ENCODE measurements at places on chromosomes 4 and X. TPM values are rescaled to one million over a fixed set of nuclear protein-coding genes. Genes with fewer than 3 reads are reported as not detected.
A peak's percentile ranks its signal among the peaks of the same experiment; 100 is the strongest.

GRCh38 chr4:26212528-26212927 lies 108.3 kb upstream of the RBPJ start:
- DNase-seq = no peak

DNA sequence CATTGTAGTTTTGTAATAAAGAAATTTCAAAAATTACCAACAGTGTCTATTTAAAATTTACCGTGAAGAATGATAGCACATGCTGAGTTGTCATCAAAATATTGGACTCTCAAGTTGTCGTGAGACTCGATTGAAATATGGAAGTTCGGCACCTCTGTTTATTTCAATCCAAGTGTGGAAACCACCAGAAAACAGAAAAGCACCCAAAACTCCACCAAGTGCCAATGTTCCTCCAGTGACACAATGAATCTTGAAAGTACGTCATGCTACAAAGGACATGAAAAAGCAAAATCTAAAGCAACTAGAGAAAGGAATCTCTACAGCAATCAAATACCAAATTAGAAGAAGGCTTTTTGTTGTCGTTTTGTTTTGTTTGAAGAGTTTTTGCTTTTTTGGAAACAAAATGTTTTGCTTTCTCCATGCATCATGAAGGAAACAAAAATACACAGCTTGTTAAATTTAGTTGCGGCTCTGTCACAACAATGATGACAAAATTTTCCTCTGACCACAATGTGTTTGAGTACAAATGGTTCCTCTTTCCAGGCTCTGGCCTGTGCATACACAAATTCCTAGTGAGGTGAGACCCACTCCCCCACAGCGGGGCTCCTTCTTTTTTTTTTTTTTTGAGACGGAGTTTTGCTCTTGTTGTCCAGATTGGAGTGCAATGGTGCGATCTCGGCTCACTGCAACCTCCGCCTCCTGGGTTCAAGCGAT lies 9.6 kb upstream of the IL13RA1 start:
- no peak for DNase-seq

DNA sequence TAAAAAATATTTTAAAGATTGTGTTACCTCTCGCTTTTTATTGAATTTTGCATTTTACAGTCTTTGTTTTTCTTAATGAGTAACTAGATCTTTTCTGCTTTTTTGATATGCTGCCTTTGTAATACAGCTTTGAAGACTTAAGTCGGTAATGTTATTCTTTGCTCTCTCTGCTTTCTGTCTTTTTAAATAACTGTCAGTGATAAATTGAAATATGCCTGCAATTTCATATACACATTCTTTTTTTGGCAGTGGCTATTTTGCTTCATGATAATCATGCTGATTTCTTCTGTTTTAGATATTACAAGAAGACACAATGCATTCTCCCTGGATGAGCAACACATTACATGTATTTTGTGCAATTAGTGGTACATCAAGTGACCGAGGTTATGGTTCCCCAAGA lies 42.0 kb upstream of the IL13RA1 start:
- DNase-seq = no peak

DNA sequence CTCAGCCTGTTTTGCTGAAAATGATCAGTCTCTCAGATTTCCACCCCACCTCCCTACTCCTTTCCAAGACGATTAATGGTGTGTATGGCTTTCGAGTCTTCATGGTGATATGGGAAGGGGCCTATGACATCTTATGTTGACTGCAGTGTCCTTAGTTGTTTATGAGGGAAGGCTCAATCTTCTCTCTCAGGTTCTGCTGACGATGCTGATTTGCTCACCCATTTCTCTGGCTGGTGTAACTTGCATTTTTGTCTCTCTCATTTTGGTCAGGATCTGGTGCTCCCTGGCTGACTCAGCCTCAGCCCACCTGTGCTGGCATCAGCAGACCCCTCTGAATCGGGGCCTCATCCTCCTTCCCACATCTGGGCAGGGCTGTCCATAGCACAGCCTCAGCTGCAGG lies 31.4 kb upstream of the XAGE2 start:
- no peak for DNase-seq

DNA sequence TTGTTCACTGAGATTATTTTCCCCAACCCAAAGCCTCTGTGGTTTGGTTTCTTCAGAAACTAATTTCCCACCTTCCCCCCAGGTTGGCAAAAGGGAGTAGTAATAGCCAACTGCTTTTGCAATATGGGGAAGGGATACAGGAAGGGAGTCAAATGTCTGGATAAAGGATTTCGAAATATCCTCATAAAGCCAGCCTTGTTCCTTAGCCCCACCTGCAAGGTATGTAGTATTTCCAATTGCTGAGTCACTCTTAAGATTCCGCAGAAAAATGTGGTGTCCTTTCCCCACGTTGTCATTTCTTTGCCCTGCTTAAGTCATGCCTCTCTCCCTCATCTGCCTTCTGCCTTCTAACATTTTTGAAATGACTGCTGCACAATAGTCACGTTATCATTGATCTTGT lies 138.8 kb upstream of the DCAF8L1 start:
- no peak for DNase-seq

The CORIN gene
- 4.0 TPM for polyA plus RNA-seq

DNA sequence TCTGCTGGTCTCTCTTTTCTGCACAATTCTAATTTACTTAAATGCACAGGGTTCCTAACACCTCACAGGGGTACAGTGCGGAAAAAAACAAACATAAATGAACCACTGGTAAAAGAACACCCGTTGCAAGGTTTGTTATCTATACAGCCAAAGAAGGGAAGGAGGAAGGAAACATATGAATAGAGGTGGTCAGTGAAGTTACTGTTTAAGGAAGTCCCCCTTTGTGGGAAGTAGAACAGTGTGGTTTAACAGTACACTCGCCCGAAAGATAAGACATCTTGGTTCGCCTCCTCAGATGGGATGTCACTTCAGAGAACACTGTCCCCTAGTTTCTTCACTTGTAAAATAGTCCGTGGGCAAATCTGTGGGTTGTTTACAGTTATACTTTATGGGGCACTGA lies 57.5 kb downstream of the TEC start:
- no peak for DNase-seq

GRCh38 chrX:24014388-24015018 lies 12.5 kb downstream of the KLHL15 start:
- no peak for DNase-seq

The STOX2 gene
- polyA plus RNA-seq = 6.1 TPM

- peak; percentile 39 for DNase-seq
These were observed 46.6 kb downstream of the CD40LG start for GRCh38 chrX:136694431-136695087.

DNA sequence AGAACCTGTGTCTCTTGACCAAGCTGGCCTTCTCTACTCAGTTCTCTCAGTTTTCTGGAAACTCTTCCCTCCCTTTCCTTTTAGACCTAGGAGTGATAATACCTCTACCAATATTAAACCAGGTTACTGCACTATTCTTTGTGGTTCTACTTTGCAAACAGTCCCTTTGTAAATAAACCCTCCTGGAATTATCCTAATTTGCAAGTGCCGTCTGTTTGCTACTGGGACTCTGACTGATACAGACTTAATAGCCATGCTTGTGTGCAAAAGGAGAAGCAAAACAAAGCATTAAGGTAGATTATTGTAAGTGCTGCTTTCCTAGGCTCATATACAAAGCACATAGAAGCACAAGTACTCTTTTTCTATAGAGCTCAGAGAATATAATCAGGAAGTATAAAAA lies 507.0 kb downstream of the INPP4B start:
- DNase-seq = no peak

DNA sequence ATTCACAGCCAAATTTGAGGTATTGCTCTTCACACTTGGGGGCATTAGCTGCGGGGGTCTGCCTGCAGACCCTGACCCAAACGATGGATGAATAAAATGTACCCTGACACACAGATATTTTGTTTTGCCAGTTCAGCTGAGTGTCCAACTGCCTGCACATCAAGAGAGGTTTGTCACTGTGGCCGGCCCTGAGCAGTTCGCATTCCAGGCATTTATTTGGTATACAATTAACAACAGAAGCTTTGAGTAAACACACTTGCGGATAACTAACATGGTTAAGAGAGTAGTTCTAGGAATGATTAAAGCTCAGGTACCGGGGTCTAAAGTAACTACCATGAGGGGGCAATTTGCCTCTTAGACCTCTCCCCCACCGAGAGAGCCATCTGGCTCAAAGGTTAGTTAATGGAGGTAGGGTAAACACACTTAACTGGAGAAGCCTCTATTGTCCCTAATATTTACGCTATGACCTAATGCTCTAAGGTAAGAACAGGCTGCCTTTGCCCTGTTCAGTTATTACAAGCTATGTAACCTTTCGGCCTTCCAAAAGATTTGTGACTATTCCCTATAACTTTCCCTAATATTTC lies 162.0 kb downstream of the SNCA start:
- DNase-seq = no peak

DNA sequence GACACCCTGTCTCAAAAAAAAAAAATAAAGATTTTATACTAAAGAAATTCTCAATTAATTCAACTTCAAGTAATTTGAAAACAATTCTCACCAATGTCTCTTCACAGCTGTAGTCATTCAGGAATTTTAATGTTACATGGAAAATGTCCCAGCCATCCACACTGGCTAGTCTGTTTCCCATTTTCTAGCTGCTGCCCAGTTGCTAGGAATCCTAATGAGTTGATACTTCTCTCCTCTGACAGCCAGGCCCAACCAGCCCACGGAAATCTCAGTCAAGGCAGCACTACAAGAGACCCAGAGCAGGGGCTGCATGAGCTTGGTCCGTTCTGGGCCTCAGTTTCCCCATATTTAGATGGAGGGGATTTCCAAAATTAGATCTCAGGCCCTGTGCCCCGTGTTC lies 59.1 kb downstream of the CASP3 start:
- DNase-seq = no peak

DNA sequence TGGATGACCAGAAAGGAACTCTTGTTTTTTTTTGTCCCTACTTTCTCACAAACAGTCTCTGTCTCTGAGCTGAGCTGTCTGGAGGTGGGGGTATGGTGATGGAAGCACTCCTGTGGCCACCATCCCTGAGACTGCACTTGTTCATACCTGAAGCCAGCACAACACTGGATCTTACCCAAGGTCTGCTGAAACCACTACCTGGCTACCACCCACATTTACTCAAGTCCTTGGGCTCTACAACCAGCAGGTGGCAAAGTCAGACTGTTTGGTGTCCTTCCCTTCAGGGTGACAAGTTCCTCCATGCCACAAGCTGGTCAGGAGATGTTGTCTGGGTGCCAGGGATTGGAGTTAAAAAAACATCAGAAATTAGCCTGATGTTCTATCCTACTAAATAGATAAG lies 89.7 kb downstream of the NEXMIF start:
- no peak for DNase-seq

DNA sequence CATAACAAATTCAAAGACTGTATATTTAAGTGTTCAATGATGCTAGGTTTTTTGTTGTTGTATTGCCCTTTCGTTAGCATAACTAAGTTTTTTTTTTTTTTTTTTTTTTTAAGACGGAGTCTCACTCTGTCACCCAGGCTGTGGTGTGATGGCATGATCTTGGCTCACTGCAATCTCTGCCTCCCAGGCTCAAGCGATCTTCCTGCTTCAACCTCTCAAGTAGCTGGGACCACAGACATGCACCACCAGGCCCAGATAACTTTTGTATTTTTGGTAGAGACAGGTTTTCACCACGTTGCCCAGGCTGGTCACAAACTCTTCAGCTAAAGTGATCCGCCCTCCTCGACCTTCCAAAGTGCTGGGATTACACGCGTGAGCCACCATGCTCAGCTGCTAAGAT lies 7.0 kb downstream of the SH3BGRL start:
- DNase-seq = no peak

DNA sequence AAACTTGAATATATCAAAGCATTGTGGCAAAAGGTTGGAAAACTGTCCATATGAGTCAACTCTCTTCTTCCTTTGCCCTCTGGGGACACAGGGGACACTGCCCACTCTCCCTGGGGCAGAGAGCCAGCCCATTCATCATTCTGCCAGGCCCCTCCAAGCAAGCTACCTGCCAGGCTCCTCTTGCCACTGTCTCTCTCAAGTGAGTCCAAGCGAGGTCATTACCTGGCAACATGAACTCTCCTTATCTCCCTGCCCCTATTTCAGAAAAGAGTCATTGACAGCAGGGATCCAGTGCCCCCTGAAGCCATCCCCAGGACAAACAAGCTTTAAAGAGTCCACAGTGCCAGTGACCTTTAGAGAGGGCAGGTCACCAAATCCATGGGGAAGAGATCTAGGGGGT lies 312.7 kb upstream of the PPARGC1A start:
- DNase-seq = no peak

DNA sequence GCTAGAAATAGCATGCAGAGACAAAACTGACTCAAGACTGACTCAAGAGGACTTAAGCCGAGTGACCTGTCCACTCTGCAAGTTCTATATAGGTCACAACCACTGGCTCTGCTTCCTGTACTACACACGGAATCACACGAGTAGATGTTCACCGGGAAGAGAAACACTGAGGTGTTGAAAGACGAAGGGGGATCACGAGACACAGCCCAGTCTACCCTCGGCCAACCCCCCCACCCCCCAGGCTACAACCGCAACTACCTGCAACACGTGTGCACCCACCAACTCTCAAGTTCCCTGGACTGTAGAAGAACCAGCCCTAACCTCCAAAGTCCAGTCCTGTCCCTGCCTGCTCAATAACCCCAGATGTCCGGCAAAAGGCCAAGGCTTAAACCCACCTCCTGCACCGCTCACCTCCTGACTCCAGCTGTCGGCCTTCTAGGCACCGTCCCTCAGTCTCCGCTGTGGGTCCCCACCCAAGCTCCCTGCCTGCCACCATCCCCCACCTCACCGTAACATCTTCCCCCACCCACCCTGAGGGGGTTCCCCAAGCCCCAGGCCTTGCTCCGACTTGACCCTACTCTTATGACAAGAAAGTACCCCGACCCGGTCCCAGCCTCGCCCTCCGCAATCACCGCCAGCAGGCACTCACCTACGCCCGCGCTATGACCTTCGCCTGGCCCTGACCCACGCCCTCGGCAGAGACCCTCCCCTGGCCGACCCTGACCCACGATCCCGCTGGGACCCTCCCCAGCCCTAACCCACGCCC lies 739 bp downstream of the GAK start:
- DNase-seq = no peak

The P2RY4 gene
- 0.15 TPM for polyA plus RNA-seq

The FGB gene
- not detected for polyA plus RNA-seq

The RBM46 gene
- 0.15 TPM for polyA plus RNA-seq
